ENCODE measurements at places on chromosomes 12 and 14. TPM values are rescaled to one million over a fixed set of nuclear protein-coding genes. Genes with fewer than 3 reads are reported as not detected.

The IAPP gene
- total RNA-seq = not detected

The CACNA1C gene
- 0.12 TPM for total RNA-seq

The POTEM gene
- not detected for total RNA-seq

The HAL gene
- 0.31 TPM for total RNA-seq

The HOXC10 gene
- total RNA-seq = not detected

The BEGAIN gene
- 5.6 TPM for total RNA-seq

The TARBP2 gene
- total RNA-seq = 26.8 TPM

The GALNT16 gene
- total RNA-seq = not detected

The FAM222A gene
- total RNA-seq = 0.20 TPM

The OVCH1 gene
- not detected for total RNA-seq

The TUBA1C gene
- total RNA-seq = 227 TPM

The SYNJ2BP gene
- 7.3 TPM for total RNA-seq

The FGF6 gene
- not detected for total RNA-seq

The ENDOU gene
- total RNA-seq = not detected

The TAS2R43 gene
- 0.26 TPM for total RNA-seq

The ANG gene
- 0.27 TPM for total RNA-seq

The ITGA5 gene
- 18.4 TPM for total RNA-seq

The CCDC197 gene
- total RNA-seq = not detected

The TEX22 gene
- 2.0 TPM for total RNA-seq

The PPP1R36 gene
- not detected for total RNA-seq

The LTBR gene
- total RNA-seq = 3.1 TPM

The HNRNPA1 gene
- 2,231 TPM for total RNA-seq

The GLI1 gene
- not detected for total RNA-seq

The HVCN1 gene
- 2.6 TPM for total RNA-seq

The C12orf54 gene
- total RNA-seq = not detected

The NRXN3 gene
- not detected for total RNA-seq

The PLEKHD1 gene
- total RNA-seq = not detected

The SCFD1 gene
- total RNA-seq = 55.2 TPM

The TEAD4 gene
- total RNA-seq = 4.5 TPM

The IL26 gene
- 0.42 TPM for total RNA-seq
